ENCODE measurements at places on chromosomes 1 and 21. TPM values are rescaled to one million over a fixed set of nuclear protein-coding genes. Genes with fewer than 3 reads are reported as not detected.

DNA sequence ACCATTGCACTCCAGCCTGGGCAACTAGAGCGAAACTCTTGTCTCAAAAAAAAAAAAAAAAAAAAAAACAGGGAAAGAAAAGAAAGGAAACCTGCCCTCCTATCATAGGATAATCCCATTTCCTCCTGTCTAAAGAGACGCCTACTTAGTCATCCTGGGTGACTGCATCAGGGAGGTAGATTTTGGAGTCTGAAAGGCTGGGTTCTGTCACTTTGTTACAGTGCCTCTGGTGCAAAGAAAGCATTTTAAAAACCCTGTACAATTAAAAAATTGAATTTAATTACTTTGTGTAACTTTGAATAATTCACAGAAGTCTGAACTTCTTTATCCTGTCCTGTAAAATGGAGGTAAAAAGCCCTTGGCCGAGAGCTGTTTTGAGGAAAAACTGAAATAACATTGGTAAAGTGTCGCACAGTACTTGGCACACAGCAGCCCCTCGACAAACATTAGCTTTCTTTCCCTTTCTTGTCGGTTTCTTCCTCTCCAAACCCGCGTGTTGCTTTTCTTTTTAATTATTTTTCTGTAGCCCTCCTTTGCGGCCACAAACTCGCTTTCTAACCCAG, 657 bp upstream of the HDAC1 start:
- DNase-seq = no peak

- DNase-seq = no peak
These were observed 93.7 kb downstream of the VAV3 start for GRCh38 chr1:107871259-107871658.

DNA sequence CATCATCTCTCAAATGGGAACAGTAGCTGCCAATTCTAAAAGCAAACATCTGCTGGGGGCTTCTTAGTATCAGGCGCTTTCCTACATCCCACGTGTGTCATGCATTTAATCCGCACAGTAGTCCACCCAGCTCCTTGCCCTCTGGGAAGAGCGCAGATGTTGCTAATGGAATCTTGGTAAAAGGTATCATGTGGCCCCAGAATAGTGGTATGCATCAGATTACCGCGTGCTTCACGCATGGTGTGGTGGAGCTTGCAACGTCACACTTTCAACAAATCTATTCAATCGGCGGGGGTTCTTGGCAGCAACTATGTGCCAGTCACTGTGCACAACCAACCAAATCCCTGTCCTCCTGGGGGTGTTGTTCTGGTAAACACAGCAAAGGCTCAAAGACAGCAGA, 141.0 kb downstream of the HIVEP3 start:
- no peak for DNase-seq

DNA sequence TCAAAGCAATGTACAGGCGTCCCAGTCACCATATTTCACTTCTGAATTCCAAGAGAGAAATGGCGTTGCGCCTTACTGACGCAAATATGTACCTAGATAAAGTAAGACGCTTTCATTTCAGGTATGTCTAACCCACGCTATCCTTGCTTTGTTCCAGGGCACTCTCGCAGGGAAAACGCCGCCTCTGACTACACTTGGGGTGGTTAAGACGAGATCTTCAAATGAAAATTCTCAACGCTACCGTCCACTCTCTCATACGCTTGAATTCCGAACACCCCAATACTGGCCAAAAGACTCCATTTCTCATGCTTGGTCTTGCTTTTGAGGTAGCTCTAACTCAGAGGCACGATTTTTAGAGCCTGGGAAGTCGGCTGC, 736 bp upstream of the ZMPSTE24 start:
- DNase-seq = no peak

DNA sequence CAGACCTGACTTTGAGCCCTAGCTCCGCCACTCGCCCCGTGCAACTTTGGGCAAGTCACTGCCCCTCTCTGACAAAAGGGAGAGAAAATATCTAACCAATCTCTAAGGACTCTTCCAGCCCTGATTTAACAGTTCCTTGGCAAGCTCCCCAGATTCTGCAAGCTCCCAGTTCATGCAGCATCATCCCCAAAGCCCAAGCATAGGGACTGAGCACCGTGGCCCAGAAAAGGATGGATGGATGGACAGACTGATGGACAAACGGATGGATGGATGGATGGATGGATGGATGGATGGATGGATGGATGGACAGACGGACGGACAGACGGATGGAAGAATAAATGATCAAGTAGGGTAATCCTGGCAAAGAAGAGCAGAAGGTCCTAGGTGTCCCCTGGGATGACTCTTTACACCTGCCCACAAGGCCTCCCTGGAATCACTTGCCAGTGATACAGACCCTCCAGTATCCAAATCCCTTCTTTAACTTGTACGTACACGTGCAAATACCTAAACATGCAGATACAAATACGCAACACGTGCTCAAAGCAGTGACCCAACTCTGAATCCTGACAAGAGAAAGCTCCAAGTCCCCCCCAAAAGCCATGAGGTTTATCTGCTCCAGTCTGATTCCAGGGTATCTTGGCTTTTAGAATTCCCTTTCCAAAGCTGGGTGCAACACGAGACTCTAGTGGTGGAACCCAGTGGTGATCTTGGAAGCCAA, 16.0 kb downstream of the IFFO2 start:
- DNase-seq = no peak

The SPRR3 gene
- not detected for total RNA-seq

The CLDN19 gene
- 0.52 TPM for total RNA-seq

GRCh38 chr1:66770694-66771093, 18.4 kb downstream of the DYNLT5 start:
- DNase-seq = no peak

The AMPD1 gene
- not detected for total RNA-seq
